ENCODE measurements at places on chromosomes 1 and 21.

DNA sequence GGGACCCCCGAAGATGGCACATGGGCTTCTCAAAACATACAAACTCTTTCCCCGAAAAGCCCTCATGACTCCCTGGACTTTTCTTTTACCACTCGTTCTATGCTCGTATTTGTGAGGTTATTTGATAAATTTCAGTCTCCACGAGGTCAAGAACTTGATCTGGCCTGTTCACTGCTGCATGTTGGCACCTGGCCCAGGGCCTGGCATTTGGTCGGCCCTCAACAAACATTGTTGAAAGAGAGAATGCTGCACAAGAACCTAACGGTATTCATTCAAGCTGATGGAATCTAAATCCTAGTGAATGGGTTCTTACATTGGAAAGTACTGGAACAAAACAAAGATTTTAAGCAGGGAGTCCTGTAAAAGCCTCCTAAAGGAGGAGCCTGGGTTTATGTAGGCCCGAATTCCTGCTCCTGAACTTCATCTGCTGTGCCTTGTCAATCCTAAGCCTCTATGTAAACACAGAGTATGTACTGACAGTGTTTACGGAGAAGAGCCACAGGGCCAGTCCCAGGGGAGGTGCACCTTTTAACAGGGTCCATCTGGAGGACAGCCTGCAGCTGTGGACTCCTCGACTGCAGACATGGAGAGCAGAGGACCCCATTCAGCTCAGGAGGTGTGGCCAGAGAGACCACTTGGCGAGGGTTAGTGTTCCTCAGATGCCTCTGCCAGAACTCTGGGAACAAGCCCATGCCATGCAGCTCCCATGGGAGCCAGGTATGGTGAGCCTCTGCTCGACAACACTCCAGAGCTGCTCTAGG is 46.9 kb downstream of the L1TD1 start:
- DNase-seq: no peak

DNA sequence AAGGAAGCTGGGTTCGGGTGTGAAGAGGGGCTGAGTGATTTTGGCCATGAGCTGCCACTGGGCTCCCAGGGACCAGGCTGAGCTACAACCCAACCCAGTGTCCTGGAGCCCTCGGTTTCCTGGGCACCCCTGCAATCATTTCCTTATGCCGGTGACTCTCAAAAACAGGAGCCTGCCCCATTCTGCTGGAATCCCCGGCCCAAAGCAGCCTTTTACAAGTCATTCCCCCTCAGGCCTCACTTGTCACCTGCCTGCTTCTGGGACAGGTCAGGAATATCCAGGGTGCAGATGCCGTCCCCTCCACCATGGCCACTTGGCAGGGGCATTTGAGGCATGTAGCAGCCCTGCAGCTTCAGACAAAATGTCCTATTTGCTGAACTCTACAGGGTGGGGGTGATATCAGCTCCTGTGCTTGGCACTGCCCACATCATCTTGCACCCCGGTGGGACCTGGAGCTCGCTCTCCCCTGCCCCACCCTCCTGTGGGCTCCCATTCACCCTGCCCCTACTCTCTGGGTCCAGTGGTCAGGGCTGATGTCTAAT is 30.0 kb downstream of the CDK18 start:
- no peak for DNase-seq

DNA sequence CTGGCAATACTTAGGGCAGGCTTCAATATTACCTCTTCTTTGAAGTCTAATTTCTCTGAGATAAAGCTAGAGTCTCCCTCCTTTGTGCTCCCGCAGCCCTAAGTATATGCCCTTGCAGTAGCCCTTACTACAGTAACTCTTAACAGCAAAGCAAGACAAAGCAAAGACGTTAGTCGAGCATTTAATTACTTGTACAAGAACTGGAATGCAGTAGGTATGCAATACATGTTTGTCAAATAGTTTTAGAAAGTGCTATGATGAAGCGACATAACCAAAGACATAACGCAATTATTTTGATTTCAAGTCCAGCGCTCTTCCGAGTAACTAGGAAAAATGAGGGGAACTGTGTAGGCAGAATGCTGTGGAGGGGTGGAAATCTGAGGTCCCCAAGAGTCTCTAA is 1.6 kb downstream of the P3H1 start:
- no peak for DNase-seq

- DNase-seq: no peak
Measured at GRCh38 chr1:164534863-164535610, 23.9 kb upstream of the PBX1 start.

- DNase-seq: no peak
Measured at GRCh38 chr1:185546029-185546428, 188.2 kb upstream of the HMCN1 start.

GRCh38 chr1:233641029-233641428 is 27.1 kb downstream of the KCNK1 start:
- no peak for DNase-seq

GRCh38 chr1:51829058-51829457 is 49.5 kb downstream of the NRDC start:
- DNase-seq: no peak

DNA sequence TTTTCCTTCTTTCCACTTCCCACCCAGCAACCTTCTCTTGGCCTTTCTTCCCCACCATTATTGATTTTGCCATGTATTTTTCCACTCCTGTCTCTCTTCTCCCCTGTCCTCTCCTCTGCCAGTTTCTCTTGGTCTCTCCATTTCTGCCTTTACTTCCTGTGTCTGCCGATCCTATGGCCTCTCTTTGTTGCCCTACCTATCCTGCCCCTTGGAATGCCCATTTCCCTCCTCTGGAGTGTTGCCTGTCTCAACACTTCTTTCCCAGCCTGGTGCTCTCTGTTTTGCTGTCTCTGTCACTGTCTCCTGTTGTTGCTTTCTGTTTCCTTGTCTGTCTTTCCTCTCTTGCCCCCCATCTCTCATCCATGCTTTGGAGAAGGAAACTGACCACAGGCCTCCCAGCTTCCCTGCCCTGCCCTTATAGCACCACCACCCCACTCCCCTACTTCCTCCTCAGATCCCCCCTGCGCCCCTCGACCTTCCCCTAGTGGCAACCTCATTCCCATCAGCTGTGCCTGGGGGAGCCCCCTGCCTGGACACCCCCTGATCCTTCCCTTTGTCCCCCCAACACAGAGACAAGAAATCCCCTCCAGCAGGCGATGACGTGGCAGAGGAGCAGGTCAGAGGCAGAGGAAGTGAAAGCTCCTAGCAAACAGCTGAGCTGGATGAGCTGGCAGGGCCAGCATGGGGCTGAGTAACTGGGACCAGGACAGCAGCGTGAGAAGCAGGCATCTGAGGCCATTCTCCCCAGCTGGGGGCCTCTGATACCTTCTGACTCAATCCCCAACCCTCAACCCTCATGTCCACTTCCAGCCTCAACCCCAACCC is 6.6 kb upstream of the ETV3L start:
- DNase-seq: peak; percentile 62

GRCh38 chr21:44829507-44830092 is 11.7 kb upstream of the SUMO3 start:
- no peak for DNase-seq
